CD4-positive, alpha-beta T cell treated with Interleukin-15 for 1 hour (primary cell): ENCODE measurements at places on chromosomes 4 and X.

- DNase-seq = no peak
These were observed 26.4 kb upstream of the LRCH2 start for GRCh38 chrX:115260330-115260729.

DNA sequence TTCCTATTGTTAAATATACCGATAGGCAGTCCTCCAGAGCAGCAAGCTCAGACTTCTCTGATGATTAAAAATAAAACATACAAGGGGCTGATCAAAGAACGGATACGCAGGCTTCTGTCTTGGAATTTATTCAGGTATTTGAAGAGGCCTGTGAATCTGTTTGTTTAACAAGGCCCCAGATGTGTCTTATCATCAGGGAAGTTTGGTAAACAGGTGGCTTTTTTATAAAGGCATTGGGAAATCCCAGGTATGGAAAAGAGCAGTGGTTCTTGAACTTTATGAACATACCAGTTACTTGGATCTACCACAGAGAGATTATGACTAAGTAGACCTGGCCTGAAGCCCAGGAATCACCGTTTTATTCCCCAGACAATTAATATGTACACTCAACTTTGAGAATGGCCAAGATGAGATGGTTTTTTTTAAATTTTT is 47.9 kb downstream of the SOWAHB start:
- no peak for DNase-seq

GRCh38 chrX:131746491-131746968 is 202.7 kb downstream of the OR13H1 start:
- peak; percentile 87 for DNase-seq

DNA sequence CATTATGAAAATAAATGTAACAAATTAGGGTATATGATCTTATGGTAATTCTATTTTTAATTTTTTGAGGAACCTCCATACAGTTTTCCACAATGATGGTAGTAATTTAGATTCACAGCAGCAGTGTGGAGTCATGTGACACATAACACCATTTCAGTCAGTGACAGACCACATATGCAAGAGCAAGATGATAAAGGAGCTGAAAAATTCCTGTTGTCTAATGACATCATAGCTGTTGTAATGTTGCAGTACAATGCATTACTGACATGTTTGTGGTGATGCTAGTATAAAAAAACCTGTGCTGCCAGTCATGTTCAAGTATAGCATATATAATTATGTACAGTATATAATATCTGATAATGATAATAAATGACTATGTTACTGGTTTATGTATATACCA is 28.5 kb downstream of the EMCN start:
- DNase-seq = no peak

- no peak for DNase-seq
These were observed 148.8 kb downstream of the NWD2 start for GRCh38 chr4:37393321-37393720.

DNA sequence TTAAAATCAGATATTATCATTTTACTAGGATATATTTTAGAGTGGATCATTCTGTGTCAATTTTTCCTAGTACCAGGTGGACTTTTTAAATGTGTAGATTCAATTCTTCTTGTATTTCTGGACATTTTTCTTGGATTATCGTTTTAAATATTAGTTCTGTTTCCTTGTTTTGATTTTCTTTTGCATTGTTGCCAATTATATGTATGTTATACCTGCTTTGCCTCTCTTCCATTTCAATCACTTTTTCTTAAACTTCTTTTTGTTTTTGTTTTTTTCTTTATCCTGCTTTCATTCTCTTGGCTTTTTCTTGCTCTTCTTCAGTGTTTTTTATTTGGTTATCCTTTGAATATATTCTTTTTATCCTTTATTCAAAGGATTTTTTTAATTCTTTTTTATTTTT is 141.0 kb downstream of the STOX2 start:
- no peak for DNase-seq

DNA sequence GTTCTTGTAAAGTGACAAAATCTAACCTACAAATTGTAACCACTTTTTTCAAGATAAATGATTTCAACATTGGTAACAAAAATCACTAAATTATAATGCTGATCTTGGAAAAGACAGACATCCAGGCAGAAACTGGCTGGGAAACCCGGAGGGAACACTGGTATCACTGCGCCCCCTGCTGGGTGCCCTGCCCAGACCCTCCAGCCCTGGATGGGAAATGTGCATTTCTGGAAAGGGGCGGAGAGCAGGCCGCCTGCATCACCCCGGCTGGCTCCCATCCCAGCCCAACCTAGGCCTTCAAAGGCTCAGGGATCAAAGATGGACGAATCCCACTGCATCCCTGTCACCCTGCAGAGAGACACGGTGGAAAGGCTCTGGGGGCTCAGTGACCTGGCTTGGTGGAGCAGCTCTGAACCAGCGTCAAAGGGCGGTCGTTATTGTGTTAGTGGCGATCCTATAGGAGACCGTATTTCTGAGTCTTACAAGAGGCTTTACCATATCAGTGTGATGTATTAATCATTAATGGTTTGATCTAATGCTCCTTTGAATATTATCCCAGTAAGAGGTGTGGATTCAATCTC is 37.3 kb downstream of the ACOX3 start:
- peak; percentile 38 for DNase-seq

DNA sequence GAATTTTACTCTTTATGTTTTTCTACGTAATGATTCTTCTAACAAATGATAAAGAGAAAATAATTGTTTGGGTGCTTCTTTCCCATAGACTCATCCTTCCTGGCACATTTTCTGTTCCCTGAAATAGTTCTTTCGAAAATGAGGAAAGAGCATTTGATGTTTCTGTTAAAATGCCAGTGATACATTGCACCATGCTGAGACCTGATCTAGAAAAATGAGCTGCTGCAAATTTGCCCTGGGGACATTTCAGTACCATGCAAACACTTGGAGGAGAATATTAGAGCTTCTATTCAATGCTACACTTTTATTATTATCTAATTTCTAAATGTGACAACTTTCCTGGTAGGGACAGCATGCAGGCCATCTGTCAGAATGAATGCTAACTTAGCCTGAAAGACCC is 83.3 kb downstream of the C4orf33 start:
- no peak for DNase-seq

DNA sequence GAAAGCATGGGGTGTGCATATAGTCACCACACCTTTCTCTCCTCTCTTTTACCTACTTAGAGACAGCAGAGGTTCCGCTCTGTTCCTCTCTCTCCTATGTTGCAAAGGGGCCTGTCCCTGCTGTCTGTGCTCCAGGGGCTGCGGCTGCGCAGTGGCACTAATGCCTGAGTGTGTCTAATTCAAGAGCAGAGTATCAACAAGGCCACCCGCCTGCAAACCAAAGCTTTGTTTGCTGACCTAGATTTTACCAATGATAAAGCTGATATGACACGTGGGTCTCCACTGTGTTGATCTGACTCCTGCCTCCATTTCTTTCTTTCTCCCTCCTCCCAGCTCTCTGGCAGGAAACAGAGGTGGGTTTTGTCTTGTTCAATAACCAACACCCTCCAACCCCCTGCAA is 74.9 kb downstream of the NSG1 start:
- peak; percentile 62 for DNase-seq

DNA sequence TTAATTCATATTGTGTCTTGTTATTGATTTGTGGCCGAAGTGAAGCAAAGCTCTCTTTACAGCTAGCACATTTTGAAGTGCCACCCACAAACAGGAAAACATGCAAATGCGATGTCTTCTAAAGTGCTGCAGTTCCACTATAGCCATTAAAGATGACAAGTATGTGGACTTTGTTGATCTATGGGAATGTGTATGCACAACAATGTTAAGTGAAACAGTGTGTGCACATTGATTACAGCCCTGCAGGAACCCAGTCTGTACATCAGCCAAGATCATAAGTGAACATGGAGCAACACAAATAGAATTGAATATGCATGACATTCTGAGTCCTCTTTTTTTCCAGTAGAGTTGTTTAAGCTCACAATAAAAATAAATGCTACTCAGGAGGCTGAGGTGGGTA is 43.0 kb downstream of the TFDP3 start:
- no peak for DNase-seq

- no peak for DNase-seq
These were observed 531.9 kb downstream of the INPP4B start for GRCh38 chr4:142314247-142314646.

GRCh38 chrX:48956728-48957414 is 536 bp downstream of the OTUD5 start:
- peak; percentile 75 for DNase-seq

- no peak for DNase-seq
These were observed 297.9 kb downstream of the ARHGAP10 start for GRCh38 chr4:148029781-148030180.

DNA sequence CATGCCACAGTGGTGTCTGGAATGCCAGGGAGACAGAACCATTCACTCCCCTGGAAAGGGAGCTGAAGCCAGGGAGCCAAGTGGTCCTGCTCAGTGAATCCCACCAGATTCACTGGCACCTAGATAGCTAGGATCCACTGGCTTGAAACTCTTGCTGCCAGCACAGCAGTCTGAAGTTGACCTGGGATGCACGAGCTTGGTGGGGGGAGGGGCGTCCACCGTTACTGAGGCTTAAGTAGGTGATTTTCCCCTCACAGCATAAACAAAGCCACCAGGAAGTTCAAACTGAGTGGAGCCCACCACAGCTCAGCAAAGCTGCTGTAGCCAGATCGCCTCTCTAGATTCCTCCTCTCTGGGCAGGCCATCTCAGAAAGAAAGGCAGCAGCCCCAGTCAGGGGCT is 413.3 kb downstream of the PRDM5 start:
- DNase-seq = no peak

GRCh38 chr4:182265881-182266280 is 22.7 kb downstream of the TENM3 start:
- no peak for DNase-seq

GRCh38 chr4:125483278-125483677 is 168.5 kb downstream of the FAT4 start:
- DNase-seq = no peak

DNA sequence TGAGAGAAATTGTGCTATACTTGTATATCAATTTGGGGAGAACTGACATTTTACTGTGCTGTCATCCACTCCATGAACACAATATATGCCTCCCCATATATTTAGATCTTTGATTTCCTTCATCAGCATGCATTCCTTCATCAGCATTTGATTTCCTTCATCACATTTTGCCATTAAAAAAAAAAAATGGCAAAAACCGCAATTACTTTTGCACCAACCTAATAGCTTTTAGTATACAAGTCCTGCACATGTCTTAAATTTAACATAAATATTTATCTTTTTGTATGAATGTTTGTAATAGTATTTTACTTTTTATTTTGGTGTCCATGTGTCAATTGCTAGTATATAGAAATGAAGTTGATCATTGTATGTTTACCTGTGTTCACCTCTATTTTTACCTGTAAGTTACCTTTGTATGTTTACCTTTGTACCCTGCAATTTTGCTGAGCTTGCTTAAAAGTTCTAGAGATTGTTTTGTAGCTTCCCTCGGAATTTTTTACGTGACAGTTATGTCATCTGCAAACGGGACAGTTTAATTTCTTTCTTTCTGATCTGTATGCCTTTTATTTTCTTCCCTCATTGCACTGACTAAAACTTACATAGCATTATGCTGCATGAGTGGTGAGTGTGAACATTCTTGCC is 86.2 kb downstream of the CPEB2 start:
- DNase-seq = no peak

DNA sequence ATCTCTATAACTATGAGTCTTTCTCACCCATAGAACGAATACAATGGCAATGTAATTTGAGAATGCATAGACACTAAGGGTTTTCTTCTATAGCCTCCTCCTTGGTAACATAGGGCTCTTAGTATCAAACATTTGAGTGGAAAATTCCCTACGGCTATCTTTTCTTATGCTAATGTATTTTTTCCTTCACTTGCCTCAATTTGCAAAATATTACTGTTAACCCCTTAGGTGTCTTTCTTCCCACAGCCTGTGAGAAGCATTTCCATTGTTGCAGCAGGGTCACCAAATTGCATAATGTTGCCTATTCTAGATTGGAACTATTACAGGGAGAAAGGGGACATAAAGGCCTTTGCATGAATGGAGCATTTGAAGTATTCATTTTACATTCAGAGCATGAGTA is 140.5 kb upstream of the RAPGEF2 start:
- no peak for DNase-seq

- DNase-seq = no peak
These were observed 2123.1 kb upstream of the TENM3 start for GRCh38 chr4:180120068-180120467.

GRCh38 chr4:123379392-123379791 is 17.2 kb upstream of the SPRY1 start:
- DNase-seq = no peak

- no peak for DNase-seq
These were observed 56.4 kb downstream of the SPOCK3 start for GRCh38 chr4:167177925-167178324.

GRCh38 chr4:87042221-87042620 is 107.4 kb downstream of the AFF1 start:
- DNase-seq = no peak

DNA sequence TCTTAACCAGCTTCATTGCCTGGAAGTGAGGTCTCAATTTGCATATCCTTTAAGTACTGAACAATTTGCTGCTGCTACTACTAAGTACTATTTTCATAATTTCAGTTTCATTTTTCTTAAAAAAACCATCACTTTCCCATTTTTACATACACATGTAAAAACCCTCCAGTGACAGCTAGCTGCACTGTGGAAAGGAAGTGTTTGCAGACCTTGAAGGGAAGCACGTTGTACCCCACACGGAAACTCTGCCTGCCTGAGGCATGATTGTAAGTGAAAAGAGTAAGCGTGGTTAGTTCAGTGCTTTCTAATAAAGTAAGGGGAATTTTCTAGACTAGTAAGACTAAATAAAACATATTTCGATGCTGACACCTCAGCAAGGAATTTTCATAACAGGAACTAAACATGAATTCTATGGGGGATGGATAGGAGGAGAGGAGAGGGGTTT is 103.6 kb downstream of the RAPGEF2 start:
- no peak for DNase-seq

DNA sequence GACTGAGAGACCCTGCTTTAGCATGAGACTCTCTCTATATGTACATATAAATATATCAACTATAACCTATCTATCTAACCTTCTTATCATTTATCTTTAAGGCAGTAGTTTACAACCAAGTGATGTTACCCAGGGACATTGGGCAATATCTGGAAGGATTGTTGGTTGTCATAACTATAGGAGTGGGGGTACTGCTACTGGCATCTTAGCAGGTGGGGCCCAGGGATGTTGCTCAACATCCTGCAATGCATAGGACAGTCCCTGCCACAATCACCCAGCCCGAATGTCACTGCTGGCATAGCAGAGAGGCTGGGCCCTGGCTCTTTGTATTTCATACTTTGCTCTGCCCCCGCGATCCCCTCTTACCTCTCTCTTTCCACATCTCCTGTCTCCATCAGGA is 397.7 kb downstream of the IL15 start:
- no peak for DNase-seq

DNA sequence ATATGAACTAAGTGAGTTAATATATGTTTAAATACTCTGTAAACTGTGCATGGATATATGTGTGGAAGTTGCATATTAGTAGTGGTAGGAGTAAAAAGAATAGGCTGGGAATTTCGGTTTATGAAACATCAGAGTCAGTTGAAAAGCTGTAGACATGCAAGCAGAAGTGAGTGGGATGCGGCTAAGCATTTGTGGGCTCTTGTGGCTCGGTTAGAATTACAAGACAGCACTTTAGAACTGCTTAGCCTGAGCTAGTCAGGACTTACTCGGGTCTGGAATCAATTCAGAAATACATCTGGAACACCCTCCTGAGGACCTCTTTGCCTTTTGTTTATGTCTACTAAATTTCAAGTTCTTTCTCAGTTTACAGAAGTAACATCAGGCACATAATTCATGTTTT is 93.6 kb downstream of the AFF2 start:
- DNase-seq = no peak
